Glutamatergic neuron (in vitro differentiated cells): ENCODE measurements at places on chromosomes 6 and 20. TPM values are rescaled to one million over a fixed set of nuclear protein-coding genes. Genes with fewer than 3 reads are reported as not detected.

GRCh38 chr6:16688436-16688835, 72.8 kb downstream of the ATXN1 start:
- no peak for DNase-seq
- H3K4me3 ChIP-seq, result no peak overlapping the region
- H3K36me3 ChIP-seq, result no peaks in the 10 kb centered on the region
- no peaks in the 10 kb centered on the region for H3K4me1 ChIP-seq
- H3K27me3 ChIP-seq, result no peaks in the 10 kb centered on the region
- H3K27ac ChIP-seq, result no peak overlapping the region

DNA sequence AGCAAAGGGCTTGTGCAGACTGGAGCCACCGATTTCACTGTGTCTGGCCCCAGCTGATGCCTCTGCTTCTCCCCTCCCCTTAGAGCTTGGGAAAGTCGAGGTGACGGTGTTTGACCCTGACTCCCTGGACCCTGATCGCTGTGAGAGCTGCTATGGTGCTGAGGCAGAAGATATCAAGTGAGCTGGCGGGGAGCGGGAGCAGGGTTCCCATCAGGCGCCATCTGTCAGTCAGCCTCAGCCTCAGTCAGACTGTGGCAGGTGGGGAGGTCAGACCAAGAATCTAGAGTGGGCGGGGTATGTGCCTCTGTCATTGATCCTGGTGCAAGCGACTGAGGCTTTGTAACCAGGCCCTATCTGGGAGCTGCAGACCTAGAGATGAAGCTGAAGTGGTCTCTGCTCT, 5.5 kb downstream of the ERGIC3 start:
- DNase-seq, result peak; percentile 88
- peaks cover 7% of the 10 kb centered on the region for H3K36me3 ChIP-seq
- peaks cover 15% of the 10 kb centered on the region for H3K4me1 ChIP-seq
- H3K4me3 ChIP-seq, result peak overlapping the region; percentile 71

DNA sequence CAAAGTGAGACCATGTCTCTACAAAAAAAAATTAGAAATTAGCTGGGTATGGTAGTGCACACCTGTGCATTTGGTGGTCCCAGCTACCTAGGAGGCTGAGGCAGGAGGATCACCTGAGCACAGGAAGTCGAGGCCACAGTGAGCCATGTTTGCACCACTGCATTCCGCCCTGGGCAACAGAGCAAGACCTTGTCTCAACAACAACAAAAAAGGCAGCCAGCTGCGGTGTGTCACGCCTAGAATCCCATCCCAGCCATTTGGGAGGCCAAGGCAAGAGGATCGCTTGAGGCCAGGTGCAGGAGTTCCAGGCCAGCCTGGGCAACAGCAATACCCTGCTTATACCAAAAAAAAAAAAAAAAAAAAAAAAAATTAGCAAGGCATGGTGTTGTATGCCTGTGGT, 1.1 kb upstream of the BAK1 start:
- no peaks in the 10 kb centered on the region for H3K36me3 ChIP-seq
- no peak overlapping the region for H3K4me3 ChIP-seq
- H3K27ac ChIP-seq, result no peak overlapping the region
- peaks cover 9% of the 10 kb centered on the region for H3K27me3 ChIP-seq

GRCh38 chr6:35228481-35228880, 14.7 kb downstream of the SCUBE3 start:
- H3K27ac ChIP-seq, result no peak overlapping the region
- no peak for DNase-seq
- peaks cover 6% of the 10 kb centered on the region for H3K36me3 ChIP-seq
- H3K27me3 ChIP-seq, result peaks cover 3% of the 10 kb centered on the region
- no peak overlapping the region for H3K4me3 ChIP-seq

DNA sequence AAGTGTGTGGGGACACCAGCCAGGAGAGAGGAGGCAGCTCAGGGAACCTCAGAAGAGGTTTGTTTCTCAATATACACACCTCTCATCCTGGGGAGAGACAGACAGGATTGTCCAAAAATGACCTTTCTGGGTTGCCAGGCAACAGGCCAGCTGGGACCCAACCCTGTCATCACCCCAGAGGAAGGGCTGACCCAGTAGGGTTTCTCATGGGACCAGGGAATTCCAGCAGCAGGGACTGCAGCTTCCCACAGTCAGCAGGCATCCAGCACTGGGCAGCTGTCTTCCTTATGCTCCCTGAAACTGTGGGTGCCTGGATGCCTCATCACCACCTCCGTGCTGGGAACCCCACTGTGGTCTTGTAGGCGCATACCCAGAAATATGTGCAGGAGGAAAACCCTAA, 1.3 kb downstream of the C20orf202 start:
- H3K4me3 ChIP-seq, result no peak overlapping the region
- H3K27ac ChIP-seq, result no peak overlapping the region
- H3K4me1 ChIP-seq, result peaks cover 10% of the 10 kb centered on the region
- no peak for DNase-seq
- no peaks in the 10 kb centered on the region for H3K27me3 ChIP-seq

DNA sequence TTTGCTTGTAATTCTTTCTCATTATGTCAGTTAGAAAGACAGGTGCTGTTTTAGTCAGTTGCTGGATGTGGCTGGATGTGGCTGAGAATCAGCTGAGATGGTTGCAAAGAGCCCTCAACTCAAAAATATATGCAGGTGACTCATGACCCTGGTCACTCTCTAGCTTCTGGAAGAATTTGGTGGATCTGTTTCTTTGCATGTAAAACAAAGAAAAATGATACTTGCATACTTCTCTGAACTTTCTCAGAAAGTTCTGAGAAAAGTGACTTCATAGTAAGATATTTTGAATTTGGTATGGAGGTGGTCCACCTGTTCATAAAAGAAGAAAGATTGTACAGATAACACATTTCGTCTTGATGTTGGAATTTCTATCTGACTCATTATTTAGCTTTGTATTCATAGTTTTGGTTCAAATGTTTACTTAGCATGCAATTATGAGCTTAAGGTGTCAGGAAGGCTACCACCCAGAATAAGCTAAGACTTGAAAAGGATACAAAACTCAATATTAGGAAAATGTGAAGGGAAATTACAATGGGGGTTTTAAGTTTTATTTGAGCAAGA, 163.2 kb upstream of the OLIG3 start:
- H3K36me3 ChIP-seq, result peaks cover 5% of the 10 kb centered on the region
- H3K27ac ChIP-seq, result no peak overlapping the region
- H3K4me3 ChIP-seq, result no peak overlapping the region

DNA sequence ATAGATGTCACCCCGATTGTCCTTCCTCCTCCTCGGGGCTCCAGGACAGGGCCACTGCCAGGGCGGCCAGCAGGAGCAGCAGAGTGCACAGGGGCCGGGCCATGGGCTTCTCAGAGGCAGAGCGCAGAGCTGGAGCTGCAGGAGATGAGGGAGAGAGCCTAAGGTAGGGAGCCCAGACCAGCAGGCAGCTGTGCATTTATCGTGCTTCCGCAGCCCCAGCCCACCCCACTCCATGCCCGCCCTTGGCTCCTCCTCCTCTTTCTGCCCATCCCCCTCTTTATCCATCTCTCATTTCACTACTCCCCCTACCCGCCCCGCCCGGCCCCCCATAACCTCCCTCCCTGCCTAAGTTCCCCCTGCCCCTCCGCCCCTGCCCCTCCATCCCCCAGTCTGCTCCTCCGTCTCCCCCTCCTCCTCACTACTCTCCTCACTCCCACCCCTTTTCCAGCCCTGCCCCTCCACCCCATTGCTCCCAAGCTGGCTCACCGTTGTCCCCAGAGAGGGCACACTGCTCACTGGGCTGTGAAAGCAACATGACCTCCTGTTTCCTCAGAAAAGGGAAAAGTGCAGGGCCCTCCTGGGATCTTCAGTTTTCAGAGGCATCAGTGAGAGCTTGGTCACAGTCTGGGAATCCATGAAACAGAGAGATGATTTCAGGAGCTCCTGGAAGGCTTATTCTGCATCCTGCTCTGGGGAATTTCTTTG, 25.5 kb upstream of the CST1 start:
- peak overlapping the region; percentile 28 for H3K4me3 ChIP-seq
- DNase-seq, result peak; percentile 68
- H3K36me3 ChIP-seq, result no peaks in the 10 kb centered on the region
- peaks cover 2% of the 10 kb centered on the region for H3K27me3 ChIP-seq
- H3K4me1 ChIP-seq, result peaks cover 8% of the 10 kb centered on the region

DNA sequence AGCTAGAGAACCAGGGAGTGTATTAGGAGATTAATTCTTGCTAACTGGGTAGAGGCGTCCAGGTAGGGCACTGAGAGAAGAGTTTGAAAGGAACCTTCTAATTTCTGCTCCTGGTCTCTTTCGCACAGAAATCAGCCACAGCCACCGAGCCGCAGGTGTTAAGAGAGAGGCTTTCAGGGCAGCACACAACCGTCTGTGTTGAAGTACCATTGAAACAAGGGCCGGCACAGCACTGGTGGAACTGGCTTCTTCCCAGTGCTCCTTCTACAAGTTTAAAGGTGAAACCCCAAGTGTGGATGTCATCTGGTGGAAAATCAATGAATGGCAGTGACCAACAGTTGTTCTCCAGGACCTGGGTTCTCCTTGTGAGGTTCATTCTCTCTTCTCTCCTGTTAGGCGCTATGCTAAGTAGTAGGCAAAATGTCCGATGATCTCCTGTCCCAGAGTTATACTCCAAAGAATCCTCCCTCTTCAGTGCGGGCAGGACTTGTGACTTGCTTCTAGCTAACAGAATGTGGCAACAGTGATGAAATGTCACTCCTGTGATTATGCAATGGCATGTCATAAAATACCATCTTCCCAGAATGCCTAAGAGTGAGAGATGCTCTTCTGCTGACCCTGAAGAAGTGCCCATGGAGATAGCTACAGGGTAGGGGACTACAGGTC, 15.0 kb upstream of the RIN2 start:
- no peak for DNase-seq
- no peaks in the 10 kb centered on the region for H3K36me3 ChIP-seq
- H3K27me3 ChIP-seq, result peaks cover 7% of the 10 kb centered on the region
- H3K27ac ChIP-seq, result no peak overlapping the region
- peaks cover 21% of the 10 kb centered on the region for H3K4me1 ChIP-seq

GRCh38 chr20:50595433-50595895, 85.3 kb downstream of the PTPN1 start:
- H3K36me3 ChIP-seq, result no peaks in the 10 kb centered on the region
- H3K4me3 ChIP-seq, result no peak overlapping the region

DNA sequence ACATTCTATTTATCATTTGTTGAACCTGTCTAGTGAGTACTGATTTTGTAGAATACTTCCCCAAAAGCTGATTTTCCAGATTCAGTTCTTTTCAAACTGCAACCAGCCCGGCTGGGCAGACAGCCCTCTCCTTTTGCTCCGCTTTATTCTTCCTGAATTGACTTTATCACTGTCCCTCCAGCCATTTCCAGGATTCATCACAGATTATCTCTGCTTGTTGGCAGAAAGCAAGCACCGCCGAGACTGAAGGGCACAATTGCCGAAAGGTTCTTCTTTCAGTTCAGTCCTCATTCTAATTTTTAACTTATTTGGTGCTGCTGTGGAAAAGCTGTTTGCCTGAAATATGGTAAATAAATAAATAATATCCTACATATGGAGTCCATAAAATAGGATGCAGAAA, 369.1 kb upstream of the FLRT3 start:
- no peak overlapping the region for H3K27ac ChIP-seq
- no peak for DNase-seq

- no peaks in the 10 kb centered on the region for H3K36me3 ChIP-seq
- H3K27me3 ChIP-seq, result peaks cover 8% of the 10 kb centered on the region
- H3K27ac ChIP-seq, result no peak overlapping the region
These were observed 154.7 kb downstream of the ERMARD start for GRCh38 chr6:169906004-169906687.

DNA sequence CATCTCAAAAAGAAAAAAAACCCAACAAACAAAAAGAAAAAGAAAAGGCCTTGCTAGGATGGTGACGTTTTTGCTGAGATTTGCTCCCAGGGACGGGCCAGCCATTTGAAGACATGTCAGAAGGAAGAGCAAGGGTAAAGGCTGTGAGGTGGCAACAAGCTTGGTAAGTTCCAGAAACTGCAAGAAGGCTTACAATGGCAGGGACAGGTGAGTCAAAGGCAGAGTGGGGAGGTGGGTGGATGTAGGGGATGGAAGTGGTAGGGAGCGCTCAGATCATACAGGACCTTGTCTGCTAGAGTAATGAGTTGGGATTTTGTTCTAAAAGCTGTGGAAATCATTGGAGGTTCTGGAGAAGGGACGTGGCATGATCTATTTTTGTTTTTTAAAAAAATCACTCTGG, 4.3 kb downstream of the KIF3B start:
- H3K36me3 ChIP-seq, result no peaks in the 10 kb centered on the region
- H3K4me1 ChIP-seq, result peaks cover 13% of the 10 kb centered on the region
- H3K27me3 ChIP-seq, result peaks cover 2% of the 10 kb centered on the region
- H3K27ac ChIP-seq, result no peak overlapping the region
- no peak overlapping the region for H3K4me3 ChIP-seq

DNA sequence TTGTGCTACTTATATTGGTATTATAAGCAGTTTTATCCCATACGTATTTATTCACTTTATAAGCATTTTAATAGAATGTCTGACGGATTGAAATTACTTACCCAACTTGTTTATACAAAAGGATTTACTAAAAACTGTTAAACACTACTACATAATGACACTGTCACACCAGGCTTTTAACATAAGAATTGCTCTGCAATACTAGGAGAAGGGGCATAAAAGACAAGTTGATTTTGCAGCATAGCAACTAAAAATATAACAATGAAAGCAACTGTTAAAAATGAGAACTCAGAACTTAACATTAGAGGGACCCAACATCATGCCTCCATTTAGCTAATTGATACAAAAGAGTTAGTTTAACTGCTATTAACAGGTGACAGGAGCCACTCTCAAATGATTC, 995.3 kb downstream of the PHF3 start:
- no peak for DNase-seq
- no peaks in the 10 kb centered on the region for H3K4me1 ChIP-seq
- no peaks in the 10 kb centered on the region for H3K27me3 ChIP-seq
- H3K4me3 ChIP-seq, result no peak overlapping the region
- H3K27ac ChIP-seq, result no peak overlapping the region

DNA sequence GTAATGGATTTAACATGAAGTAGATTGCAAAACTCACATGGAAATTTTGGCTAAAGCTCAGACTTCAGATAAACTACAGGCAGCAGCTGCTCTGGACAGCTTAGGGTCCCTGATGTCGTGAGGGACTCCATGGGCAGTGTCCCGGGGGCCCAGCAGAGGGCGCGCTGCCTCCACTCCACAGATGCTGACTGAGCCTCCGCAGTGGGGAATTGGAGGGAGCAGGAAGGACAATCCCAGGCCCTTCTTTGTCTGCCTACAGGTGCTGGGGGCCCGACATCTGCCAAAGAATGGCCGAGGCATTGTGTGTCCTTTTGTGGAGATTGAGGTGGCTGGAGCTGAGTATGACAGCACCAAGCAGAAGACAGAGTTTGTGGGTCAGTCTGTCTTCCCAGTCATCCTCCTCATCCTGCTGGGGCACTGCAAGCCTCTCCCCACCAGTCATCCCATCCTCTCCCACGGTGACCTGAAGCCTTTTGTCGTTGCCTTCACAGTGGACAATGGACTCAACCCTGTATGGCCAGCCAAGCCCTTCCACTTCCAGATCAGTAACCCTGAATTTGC, 35.9 kb downstream of the PLCG1 start:
- peaks cover 4% of the 10 kb centered on the region for H3K36me3 ChIP-seq
- peak overlapping the region; percentile 91 for H3K27ac ChIP-seq
- DNase-seq, result peak; percentile 91
- peaks cover 7% of the 10 kb centered on the region for H3K4me1 ChIP-seq
- no peak overlapping the region for H3K4me3 ChIP-seq

The ASXL1 gene
- total RNA-seq, result 85.1 TPM

The SPATA25 gene
- 1.2 TPM for total RNA-seq

The PNRC1 gene
- 91.4 TPM for total RNA-seq

The HAO1 gene
- not detected for total RNA-seq
